Left cardiac atrium (tissue), 4 donors: ENCODE measurements at places on chromosomes 5 and 9. TPM values are rescaled to one million over a fixed set of nuclear protein-coding genes. Genes with fewer than 3 reads are reported as not detected.

Gene IFNB1
- not detected for total RNA-seq

Gene IFNW1
- not detected for total RNA-seq

Gene ZNF189
- 18.9 TPM for total RNA-seq

DNA sequence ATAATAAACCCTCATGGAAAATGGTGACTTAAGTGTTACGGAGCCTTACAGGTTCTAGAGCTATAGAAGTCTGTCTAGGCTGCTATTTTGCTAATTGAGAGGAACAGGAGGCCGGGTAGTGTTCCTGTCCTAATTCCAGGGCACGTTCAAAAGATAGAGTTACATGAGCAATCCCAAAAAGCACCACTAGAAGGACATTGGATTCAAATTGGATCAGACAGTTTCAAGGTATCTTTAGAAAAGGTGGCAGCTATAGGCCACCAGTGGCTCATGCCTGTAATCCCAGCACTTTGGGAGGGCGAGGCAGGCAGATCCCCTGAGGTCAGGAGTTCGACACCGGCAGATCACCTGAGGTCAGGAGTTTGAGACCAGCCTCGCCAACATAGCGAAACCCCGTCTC lies 458.8 kb downstream of the TMEM232 start:
- no peak for DNase-seq

DNA sequence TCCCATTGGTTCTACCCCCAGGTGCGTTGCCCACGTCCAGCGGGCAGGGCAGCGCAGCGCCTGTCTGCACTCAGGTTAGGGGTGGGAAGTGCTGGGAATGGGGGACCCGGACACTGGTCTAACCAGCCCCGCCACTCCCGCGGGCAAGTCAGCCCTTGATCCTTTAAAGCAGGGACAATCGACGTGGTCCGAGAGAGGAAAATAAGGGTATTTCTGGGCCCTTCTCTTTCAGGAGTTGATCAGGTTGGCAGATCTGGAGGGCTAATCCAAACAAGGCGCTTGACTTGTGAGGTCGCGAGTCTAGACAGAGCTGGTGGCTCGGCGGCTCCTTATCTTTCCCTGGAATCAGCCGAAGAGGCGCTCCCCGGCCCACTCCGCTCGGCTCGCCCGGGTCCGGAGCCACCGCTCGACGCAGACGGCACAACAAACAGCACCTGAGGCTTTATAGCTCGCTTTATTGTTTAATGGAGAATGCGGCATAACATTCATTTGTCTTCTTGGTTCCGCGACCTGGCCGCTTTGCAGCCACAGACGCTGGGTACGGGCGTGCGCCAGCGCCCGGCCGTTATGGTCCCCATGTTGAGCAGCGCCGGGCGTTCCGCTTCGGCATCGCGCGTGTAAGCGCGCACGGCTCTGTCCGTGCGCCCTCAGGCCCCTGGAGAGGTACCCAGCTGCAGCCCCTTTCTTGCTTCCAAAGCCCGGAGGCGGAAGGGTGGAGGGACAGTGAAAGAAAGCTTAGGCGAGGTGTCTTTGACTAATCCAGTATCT lies 15.8 kb downstream of the ISL1 start:
- DNase-seq, result no peak

DNA sequence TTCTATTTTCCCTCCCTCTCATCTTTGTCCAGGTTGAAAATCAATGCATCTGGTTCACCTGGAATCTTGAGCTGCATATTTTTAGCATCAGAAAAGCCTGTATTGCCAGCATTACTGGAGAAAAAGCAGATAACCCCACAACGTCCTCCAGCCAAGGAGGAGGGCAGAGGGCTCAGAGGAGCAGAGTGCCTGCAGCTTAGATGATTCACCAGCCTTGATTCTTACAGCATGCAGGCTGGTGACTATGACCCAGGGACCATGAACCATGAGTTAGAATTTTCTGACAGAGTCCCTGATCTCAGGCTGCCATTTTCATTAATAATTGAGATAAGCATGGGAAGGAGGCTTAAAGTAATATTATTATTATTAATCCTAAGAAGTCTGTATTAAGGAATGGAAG lies 278.2 kb downstream of the BRINP1 start:
- no peak for DNase-seq

- no peak for DNase-seq
Measured at GRCh38 chr5:54390015-54390414, 65.5 kb upstream of the HSPB3 start.

- no peak for DNase-seq
Measured at GRCh38 chr9:93633492-93634221, 57.3 kb downstream of the PHF2 start.

- no peak for DNase-seq
Measured at GRCh38 chr9:80867731-80868130, 821.6 kb downstream of the TLE1 start.

- DNase-seq, result no peak
Measured at GRCh38 chr5:94675965-94676618, 57.6 kb downstream of the SLF1 start.

GRCh38 chr5:174231956-174232487 lies 186.5 kb downstream of the NSG2 start:
- no peak for DNase-seq

DNA sequence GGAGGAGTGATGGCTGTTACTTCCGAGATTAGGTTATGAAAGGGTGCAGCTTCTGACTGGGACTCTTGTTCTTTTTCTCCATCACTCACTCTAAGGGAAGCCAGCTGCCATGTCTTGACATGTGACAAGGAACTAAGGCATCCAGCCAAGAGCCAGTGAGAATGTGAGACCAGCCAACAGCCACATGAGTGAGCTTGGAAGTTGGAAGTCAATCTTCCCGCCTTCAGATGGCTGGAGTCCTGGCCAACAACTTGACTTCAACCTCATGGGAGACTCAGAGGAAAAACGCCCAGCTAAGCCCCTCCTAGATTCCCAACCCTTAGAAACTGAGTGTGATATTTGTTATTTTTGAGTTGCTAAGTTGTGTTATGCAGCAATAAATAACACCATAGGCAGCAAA lies 201.1 kb downstream of the SNX18 start:
- peak; percentile 63 for DNase-seq

DNA sequence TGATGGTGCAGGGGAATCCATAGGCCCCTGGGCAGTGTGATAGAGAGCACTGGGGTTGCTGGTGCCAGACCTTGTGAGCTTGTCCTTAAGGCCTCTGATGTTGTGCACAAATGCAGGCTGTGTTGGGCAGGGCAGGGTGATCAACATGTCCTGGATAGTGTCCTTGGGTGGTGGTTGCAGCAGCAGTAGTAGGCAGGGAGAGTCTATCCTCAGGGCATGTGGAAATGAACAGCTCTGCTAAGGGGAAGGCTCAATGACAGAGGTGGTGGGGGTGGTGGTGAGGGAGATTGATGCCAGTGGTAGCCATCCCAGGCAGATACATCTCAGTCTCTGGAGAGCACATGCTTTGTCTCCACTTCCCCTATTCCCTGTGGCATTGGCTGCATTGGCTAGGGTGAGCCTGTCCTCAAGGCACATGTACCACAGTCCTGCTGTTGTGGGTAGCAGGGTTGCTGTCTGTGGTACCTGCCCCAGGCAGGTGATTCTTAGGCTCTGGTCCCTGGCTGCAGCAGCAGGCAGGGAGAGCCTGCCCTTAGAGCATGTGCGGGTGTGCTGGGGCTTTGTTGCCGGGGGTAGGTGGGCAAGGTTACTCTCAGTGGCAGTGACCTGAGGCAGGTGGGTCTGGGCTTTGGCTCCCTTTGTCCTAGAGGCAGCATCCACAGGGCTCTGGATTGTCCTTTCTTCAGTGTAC lies 111.1 kb downstream of the WDR70 start:
- no peak for DNase-seq
